NCI-H1930 (cell line): ENCODE measurements at places on chromosomes 3 and 15.

DNA sequence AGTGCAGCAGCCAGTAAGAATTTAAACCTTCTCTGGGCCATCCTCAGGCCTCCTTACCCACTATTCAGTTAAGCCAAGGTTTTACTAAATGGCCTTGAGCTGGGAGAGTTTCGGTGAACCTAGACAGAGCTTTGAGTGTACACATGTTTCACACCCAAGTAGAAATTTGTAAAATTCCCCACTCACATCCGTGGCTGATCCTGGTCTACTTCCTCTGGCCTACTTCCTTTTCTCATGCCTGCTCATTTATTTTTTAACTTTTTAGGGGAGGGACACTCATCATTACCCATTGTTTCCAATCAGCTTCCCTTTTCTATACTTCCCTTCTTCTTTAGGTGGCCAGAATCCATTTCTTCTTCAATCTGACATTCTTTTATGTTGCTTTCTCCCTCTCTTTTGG is 7.6 kb downstream of the CX3CR1 start:
- no peak for DNase-seq

DNA sequence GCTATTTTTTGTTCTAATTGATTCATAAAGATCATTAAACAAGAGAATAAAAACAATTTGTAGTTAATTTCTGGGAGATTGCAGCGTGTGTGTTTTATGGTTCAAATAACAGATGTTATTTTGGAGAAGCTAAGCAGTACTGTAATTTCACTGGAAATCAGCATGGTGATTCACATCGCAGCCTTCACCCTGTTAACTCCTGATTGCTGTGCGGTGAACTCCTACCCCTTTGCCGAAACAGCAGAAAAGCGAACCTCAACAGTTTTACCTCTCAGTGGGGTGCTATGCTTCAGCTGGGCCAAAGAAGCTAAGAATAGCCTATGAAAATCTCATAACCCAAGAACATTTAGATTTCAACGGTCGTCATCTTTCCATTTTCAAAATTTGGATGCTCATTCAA is 441.5 kb upstream of the RARB start:
- DNase-seq: no peak

GRCh38 chr3:191331388-191331787 is 1.1 kb upstream of the UTS2B start:
- no peak for DNase-seq

DNA sequence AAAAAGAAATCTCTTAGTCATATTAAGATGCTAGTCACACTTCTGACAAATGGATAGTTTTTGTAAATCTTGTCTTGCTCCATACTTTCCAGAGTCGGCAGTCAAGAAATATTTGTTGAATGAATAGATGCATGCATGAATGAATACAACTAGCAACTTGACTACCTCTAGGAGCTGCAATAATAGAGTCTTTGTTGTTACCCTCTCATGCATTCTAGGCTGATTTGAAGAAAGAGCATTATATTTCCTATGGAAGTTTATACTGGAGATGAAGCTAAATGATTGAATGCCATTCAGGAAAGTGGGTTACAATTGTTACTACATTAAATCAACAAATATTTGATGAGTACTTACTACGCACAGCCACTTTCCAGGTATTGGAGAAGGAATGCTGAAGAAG is 18.1 kb upstream of the TRAT1 start:
- DNase-seq: no peak

GRCh38 chr15:70936326-70936725 is 43.7 kb downstream of the LRRC49 start:
- no peak for DNase-seq

- DNase-seq: no peak
Observed at GRCh38 chr3:143480344-143480743, 360.8 kb downstream of the CHST2 start.

DNA sequence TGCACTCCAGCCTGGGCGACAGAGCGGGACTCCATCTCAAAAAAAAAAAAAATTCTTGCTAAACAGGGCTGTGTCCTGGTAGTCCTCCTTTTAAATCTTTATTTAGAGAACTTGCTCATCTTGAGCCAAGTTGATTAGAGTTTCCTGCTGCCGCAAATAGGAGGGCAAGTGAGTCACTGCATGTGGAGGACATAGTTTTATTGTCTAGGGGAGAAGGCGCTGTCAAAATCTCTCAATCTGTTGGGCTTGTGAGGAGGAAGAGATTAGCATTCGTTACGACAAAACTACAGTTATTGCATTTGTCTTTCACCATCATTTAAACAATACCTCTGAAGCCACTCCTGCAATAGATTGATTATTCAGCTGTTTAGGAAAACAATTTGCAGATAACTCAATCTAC is 11.5 kb downstream of the MUC4 start:
- no peak for DNase-seq

DNA sequence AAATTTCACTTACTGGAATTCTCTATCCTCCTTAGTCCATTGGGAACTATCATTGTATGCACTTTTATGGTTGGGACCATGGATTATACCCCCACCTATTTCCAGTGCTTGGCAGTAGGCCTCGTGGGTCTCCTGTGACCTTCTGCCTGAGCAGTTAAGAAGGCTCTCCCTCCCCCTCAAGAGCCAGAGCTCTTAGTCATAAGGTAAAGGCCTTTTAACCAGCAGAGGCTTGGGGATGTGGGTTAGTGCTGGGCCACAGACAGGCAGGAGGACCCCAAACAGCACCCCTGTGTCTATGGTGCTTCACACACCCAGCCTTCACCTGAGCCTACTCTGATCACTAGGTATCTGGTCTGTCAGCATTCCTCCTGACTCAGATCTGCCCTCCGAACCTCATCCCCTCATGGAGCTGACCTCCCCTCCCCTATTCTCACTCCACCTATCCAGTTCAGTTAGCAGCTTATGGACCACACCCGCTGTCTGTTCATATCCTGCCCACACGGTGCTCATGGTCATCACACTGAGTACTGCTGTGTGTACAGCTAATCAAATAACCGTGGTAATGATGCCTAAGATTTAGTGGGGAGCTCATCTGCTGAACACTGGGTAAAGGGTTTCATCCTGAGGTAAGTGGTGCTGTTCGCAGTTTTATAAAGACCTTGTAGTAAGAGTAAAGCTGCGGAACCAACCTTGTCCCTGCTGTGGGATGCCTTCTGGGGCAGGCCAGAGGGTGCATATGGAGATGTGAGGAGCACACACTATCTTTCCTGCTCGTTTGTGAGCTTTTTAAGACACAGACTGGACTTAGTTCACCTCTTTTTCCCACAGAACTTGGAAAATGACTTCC is 40.9 kb downstream of the KLHL18 start:
- no peak for DNase-seq

- no peak for DNase-seq
Observed at GRCh38 chr15:60072826-60073465, 68.8 kb downstream of the FOXB1 start.

GRCh38 chr3:156109989-156110388 is 10.4 kb upstream of the KCNAB1 start:
- DNase-seq: no peak

DNA sequence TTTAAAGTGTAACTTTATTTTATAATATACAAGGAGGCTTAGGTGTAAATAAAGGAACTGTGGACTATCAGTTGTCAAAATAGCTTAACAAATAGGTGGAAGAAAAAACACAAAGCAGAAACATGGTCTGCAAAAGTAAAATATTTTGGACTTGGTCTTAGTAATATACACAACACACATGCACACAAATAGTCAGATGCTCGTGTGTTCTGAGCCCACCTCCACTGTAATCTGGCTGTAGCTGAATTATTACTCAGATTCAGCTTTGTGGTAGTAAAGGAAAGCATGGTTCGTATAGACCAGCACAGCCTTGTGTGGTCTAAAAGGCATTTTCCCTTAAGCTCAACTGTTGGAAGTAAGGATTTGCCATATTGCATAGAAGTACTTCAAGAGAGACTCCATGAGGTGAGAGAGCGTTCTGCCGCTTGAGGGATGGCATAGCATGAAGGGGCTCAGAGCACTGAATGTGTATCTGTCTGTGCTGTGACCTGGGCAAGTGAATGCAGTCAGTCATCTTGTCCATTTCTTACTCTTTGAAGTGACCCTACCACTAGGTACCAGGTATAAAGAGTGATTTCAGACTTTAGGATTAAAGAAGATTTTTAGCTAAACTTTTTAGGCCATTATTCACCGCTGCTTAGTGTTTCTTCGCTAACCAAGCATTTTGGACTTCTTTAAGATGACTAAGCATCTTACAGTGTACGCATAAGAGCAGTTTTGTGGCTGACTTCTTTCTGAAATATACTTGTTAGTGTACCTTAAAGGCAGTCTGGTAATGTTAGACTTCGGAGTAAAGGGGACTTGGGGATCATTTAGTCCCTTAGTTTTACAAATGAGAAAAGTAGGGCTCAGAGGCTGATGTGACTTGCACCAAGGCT is 15.2 kb downstream of the TPM1 start:
- no peak for DNase-seq

DNA sequence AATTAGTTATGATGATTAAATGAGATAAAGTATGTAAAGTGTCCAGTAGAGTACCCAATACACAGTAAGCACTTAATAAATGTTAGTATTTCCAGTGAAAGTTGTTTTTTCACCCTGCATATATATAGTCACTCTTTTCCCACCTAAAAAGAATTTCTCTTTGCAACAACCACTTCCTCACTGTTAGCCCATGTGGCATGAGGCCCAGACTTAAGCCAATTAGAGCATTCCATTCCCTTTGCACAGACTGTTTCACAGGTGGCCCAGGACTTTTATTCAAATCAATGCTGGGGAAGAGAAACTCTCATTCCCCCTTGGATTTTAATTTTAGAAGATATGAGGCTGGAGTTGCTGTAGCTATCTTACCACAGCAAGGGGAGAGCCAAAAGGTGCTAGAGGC is 3.7 kb downstream of the IFT80 start:
- no peak for DNase-seq

- DNase-seq: no peak
Observed at GRCh38 chr15:90633360-90633759, 83.8 kb upstream of the BLM start.

DNA sequence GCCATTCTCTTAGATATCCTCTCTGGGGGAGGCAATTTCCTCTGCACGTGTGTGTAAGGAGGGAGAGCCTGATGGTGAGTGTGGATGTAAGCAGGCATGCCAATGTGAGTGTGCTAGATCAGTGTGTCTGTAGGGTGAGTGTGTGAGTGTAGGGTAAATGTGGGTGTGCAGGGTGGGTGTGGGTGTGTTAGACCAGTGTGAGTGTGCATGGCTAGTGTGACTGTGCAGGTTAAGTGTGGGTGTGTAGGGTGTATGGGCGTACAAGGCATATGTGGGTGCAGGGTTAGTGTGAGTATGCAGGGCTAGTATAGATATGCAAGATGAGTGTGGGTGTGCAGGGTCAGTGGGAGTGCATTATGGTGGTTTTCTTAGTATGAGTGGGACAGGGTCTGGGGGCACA is 48.4 kb downstream of the ATP2B2 start:
- no peak for DNase-seq

GRCh38 chr3:45507820-45508317 is 86.7 kb upstream of the LIMD1 start:
- no peak for DNase-seq

GRCh38 chr3:67662733-67663132 is 8.3 kb upstream of the SUCLG2 start:
- DNase-seq: no peak

DNA sequence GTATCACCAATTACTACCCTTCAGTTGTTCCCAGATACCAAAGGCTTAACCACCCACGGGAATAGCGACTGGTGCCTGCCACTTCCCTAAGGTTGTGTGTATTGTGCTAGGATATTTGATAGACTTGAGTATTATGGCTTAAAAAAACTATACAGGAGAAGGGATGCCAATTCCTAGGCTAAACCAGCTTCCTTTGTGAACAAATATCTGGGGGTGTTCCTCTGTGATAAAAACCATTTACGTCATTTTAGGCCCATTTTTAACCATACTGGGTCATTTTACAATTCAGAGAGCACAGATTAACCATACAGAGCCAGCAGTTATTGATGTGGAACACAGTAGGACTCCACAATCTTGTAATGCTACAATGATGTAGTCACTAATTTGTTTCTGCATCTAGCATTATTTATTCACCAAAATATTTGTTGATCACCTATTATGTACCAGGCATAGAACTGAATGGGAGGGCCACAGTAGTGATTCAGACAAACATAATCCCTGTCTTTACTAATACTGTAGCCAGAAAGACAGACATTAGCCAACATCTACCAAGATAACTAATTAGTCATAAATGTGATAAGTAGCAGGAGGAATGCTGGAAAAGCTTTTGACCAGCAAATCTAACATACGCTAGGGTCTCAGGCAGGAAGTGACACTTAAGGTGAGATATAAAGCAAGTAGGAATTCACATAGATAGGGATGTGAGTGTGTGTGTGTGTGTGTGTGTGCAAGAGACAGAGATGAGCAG is 184.8 kb downstream of the MECOM start:
- no peak for DNase-seq

GRCh38 chr3:89216016-89216739 is 108.8 kb downstream of the EPHA3 start:
- no peak for DNase-seq

DNA sequence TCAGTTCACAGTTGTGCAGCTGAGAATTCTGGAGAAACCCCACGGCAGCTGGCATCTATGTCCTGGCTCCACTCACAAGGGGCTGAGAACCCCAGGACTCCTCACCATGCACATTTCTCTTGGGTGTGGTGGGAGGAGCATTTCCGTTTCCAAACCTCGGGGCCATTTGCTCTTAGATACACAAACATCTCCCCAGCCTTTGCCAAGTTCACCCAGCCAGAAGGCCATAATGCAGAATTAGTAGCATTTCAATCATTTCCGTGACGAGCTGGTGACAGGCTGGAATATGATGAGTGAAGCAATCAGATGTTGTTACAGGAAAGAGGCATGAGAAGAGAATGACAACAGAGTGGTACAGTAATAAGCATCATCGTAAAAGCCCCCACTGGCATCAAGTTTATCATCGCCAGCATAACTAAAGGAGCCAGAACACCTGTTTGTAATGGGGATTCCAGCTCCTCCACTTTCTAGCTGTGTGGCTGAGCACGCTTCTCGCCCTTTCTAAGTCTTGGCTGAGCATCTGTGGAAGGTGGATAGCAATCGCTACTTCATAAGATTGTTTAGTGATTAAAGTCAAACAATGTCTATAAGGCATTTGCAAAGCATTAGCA is 82.0 kb downstream of the LIPC start:
- DNase-seq: no peak

- DNase-seq: no peak
Observed at GRCh38 chr3:170344971-170345370, 12.5 kb upstream of the SKIL start.

DNA sequence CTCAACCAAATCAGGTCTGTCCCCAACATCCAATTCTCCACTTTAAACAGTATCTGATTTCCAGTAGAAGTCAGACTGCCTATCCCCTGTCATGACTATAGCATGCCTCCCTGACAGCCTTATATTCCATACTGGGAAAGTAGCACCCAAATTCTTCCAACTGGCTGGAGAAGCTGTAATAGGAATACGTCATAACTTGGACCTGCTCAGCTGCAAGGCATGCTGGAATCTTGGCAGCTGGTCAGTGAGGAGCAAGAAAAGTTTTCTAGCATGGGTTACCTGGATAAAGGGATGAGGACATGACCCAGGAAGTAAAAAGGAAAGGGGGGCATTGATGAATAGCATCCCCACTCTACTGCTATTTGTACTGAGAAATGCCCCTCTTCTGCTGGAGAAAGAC is 8.9 kb downstream of the SEMA5B start:
- DNase-seq: no peak

- no peak for DNase-seq
Observed at GRCh38 chr3:6179761-6180160, 681.2 kb upstream of the GRM7 start.

- no peak for DNase-seq
Observed at GRCh38 chr15:42696626-42697025, 40.3 kb downstream of the CDAN1 start.

- DNase-seq: no peak
Observed at GRCh38 chr3:48696601-48697000, 10.9 kb upstream of the NCKIPSD start.
